Renal pelvis (tissue), 12 donors: ENCODE measurements at places on chromosomes 7 and 10. TPM values are rescaled to one million over a fixed set of nuclear protein-coding genes. Genes with fewer than 3 reads are reported as not detected.

Gene ACBD7
- polyA plus RNA-seq, result 6.0 TPM

Gene ALOX5
- 6.4 TPM for polyA plus RNA-seq

Gene DRGX
- not detected for polyA plus RNA-seq

Gene GATA3
- 101 TPM for polyA plus RNA-seq

Gene OR2A1
- 1.2 TPM for polyA plus RNA-seq

Gene AP1S1
- polyA plus RNA-seq, result 72.6 TPM

Gene ZPBP
- 0.53 TPM for polyA plus RNA-seq

Gene ACBD5
- polyA plus RNA-seq, result 42.7 TPM

Gene GPR26
- polyA plus RNA-seq, result not detected

Gene PRLHR
- not detected for polyA plus RNA-seq

Gene PIP
- not detected for polyA plus RNA-seq

Gene TEX47
- not detected for polyA plus RNA-seq

Gene METTL27
- 13.6 TPM for polyA plus RNA-seq

Gene ASB15
- polyA plus RNA-seq, result 1.8 TPM

Gene PRR15
- polyA plus RNA-seq, result 6.3 TPM

Gene ACTR3C
- 10.7 TPM for polyA plus RNA-seq

Gene PON3
- 2.2 TPM for polyA plus RNA-seq

Gene COBL
- polyA plus RNA-seq, result 20.6 TPM

Gene CCL24
- polyA plus RNA-seq, result not detected

Gene FZD1
- 52.6 TPM for polyA plus RNA-seq

Gene FGFBP3
- polyA plus RNA-seq, result 4.2 TPM

Gene ANKMY2
- 30.8 TPM for polyA plus RNA-seq

Gene WNT8B
- 0.74 TPM for polyA plus RNA-seq

Gene SLC26A4
- polyA plus RNA-seq, result 2.8 TPM

Gene OIT3
- 4.3 TPM for polyA plus RNA-seq

Gene MYO1G
- polyA plus RNA-seq, result 0.64 TPM

Gene TMEM213
- polyA plus RNA-seq, result 29.3 TPM

Gene HOXA4
- 25.0 TPM for polyA plus RNA-seq

Gene ARID5B
- 56.7 TPM for polyA plus RNA-seq

Gene GDF2
- polyA plus RNA-seq, result not detected

Gene NPC1L1
- polyA plus RNA-seq, result 4.0 TPM

Gene LLCFC1
- polyA plus RNA-seq, result 0.61 TPM

Gene PAX4
- polyA plus RNA-seq, result not detected

Gene PWWP2B
- 9.7 TPM for polyA plus RNA-seq

Gene TMEM196
- not detected for polyA plus RNA-seq

Gene CCDC172
- polyA plus RNA-seq, result not detected

Gene IL6
- not detected for polyA plus RNA-seq

Gene TAS2R4
- polyA plus RNA-seq, result 7.1 TPM

Gene HOXA9
- 115 TPM for polyA plus RNA-seq

Gene CLRN3
- 19.6 TPM for polyA plus RNA-seq

Gene SNX10
- 14.5 TPM for polyA plus RNA-seq

Gene RBP3
- polyA plus RNA-seq, result 0.13 TPM

Gene C10orf105
- 0.21 TPM for polyA plus RNA-seq

Gene SLC39A12
- not detected for polyA plus RNA-seq

Gene GIMAP2
- 7.2 TPM for polyA plus RNA-seq

Gene PAPOLB
- polyA plus RNA-seq, result 0.06 TPM

Gene CNNM1
- polyA plus RNA-seq, result 1.9 TPM

Gene AQP1
- polyA plus RNA-seq, result 206 TPM

Gene CTTNBP2
- 32.1 TPM for polyA plus RNA-seq

Gene SEMA4G
- 49.8 TPM for polyA plus RNA-seq

Gene CARD11
- polyA plus RNA-seq, result 1.9 TPM

Gene CEP55
- polyA plus RNA-seq, result 12.9 TPM
